ENCODE measurements at places on chromosomes 5 and 9. TPM values are rescaled to one million over a fixed set of nuclear protein-coding genes. Genes with fewer than 3 reads are reported as not detected.

The EPB41L4B gene
- 0.54 TPM for total RNA-seq

The PCDHB8 gene
- 0.18 TPM for total RNA-seq

The DDX4 gene
- total RNA-seq: not detected

DNA sequence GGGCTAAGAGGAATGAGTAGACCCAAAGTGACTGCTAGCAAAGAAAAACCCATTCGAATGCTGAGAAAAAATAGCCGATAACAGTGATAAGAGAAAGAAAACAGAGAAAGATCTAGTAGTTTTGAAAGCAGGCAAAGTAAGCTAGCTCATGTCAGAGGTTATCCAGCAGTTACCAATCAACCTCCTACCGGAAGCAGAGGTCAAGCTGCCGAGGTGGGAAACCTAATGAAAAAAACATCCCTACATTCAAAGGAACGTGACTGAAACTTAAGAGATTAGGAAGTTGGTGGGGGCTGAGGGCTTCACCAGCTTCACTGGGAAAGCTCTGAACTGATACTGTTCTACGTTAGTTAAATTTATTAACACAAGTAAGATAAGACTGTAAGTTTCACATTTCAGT lies 32.6 kb downstream of the SSBP2 start:
- no peak overlapping the region for H3K4me3 ChIP-seq
- H3K27me3 ChIP-seq: no peaks in the 10 kb centered on the region
- H3K4me1 ChIP-seq: peaks cover 9% of the 10 kb centered on the region
- H3K36me3 ChIP-seq: no peaks in the 10 kb centered on the region

- no peaks in the 10 kb centered on the region for H3K36me3 ChIP-seq
- no peak for DNase-seq
- H3K27ac ChIP-seq: no peak overlapping the region
- H3K4me3 ChIP-seq: no peak overlapping the region
- H3K4me1 ChIP-seq: no peaks in the 10 kb centered on the region
These were observed 43.0 kb upstream of the GNAQ start for GRCh38 chr9:78074385-78075291.

GRCh38 chr9:83505282-83505681 lies 32.9 kb downstream of the FRMD3 start:
- no peak for DNase-seq
- H3K36me3 ChIP-seq: no peaks in the 10 kb centered on the region

- no peak overlapping the region for H3K4me3 ChIP-seq
- H3K4me1 ChIP-seq: peaks cover 6% of the 10 kb centered on the region
- H3K27me3 ChIP-seq: no peaks in the 10 kb centered on the region
- DNase-seq: peak; percentile 87
- peaks cover 8% of the 10 kb centered on the region for H3K36me3 ChIP-seq
- H3K27ac ChIP-seq: peak overlapping the region; percentile 6
These were observed 9.8 kb downstream of the PIK3R1 start for GRCh38 chr5:68225188-68225910.

DNA sequence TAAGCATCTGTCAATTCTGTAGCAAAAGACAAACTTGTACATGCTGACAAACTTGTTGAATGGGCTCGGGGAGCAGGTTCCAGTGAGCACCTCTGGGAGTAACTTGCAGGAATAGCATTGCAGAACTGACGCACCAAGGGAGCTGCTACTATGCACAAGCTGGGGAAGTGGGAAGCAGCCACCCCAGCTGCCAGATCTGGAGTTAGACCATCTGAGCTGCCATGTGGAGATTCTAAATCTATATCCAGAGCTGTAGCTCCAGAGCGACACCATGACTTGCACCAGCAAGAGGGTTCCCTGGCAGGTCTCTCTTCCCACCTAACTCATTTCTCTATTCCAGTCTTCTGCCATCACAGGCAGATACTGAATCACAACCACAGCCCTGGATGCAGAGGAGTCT lies 346.0 kb upstream of the PANK3 start:
- no peaks in the 10 kb centered on the region for H3K36me3 ChIP-seq
- H3K4me3 ChIP-seq: no peak overlapping the region
- H3K27me3 ChIP-seq: no peaks in the 10 kb centered on the region
- DNase-seq: no peak

DNA sequence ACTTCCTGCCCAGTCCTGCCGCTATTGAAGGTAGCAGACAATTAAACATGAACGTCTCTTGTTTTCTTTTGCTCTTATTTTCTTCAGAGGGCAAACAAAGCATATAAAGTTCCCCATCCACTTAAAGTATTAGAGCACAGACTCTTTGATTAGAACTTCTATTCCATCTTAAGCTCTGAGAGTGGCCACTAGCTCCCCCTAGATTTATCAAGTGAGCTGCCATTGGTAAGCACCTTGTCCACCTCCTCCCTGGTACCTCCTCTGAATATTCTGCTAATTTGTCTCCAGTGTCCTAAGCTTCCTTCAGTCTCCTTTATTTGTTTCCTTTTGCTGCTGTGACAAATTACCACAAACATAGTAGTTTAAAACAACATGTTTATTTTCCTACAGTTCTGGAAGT lies 264.3 kb upstream of the KCNN2 start:
- no peak overlapping the region for H3K27ac ChIP-seq
- no peaks in the 10 kb centered on the region for H3K4me1 ChIP-seq
- no peak for DNase-seq
- no peak overlapping the region for H3K4me3 ChIP-seq
- H3K36me3 ChIP-seq: no peaks in the 10 kb centered on the region
